ENCODE measurements at places on chromosomes 2 and 18.

DNA sequence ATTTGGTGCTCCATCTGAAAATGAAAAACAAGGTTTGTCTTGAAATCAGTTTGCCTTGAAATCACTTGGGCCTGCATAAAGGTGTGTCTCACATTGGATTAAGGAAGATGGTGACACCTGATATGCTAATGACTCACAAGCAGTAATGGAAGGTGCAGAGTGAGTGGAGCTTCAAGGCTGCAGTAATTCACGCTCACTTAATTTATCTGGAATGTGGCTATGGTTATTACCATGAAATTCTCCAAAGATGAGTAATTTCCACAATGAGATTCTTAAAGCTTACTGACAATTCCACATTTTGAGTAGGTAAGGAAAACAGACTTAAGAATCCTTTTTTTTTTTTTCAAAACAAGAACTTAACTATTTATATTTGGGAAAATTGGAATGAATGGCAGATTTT, 156.8 kb downstream of the PAX3 start:
- DNase-seq, result no peak

- peak; percentile 51 for DNase-seq
These were observed 81.5 kb downstream of the CHRNA1 start for GRCh38 chr2:174682578-174683391.

DNA sequence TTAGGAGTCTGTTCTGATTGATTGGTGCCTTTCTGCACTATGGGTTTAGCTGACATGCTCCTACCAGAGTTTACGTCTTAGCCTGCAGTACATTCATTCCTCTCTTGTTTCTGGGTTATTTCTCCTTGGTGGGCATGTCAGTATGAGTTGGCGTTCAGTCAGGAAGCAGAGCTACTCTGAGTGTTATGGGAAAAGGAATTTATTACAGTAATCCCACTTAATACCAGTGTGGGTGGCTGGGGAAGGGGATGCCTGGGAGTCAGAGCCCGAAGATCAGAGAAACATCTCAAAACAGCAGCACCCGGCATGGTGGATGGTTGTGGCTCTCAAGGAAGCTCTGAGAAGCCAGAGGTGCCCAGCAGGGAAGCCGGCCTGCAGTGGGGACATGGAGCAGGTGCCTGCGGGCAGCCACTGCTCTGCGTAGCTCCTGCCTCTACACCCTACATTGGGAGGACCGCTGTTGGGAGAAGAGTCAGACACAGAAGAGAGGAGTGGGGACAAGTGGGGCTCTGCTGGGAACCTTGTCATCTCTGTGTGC, 48.9 kb downstream of the RAB31 start:
- no peak for DNase-seq

DNA sequence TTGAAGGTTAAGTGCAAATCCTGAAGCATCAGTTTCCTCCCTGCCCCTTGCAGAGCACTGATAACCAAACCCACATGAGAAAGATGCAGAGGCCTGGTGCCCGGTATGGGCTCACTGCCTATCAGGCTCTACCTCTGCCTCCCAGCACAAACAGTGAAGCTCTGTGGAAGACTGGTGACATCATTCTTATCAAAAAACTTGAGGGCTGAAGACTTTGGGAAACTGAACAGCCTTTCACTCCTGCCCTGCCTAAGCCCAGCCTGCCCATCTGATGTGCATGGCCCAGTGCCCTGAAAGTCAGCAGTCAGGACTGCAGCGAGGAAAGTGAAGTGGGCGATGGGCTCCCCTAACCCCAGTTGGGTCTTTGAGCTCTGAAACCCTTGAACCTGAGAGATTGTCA, 174.8 kb upstream of the ARL4C start:
- no peak for DNase-seq

DNA sequence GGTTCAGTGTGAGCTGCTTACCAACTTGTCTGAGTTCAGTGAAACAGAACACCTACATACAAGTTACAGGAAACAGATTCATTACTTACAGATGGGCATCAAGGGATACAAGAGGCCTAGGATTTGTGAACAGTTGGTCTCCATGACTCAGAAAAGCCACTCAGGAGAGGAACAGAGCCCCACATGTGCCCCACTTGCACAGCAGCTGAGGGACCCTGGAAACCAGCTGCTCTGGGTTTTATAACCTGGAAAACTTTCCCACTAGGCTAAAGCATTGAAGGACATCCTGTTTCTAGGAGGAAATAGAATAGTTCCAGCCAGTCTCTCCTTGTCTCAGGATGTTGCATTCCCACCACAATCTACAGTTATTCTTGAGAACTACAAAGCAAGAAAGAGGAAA, 530.0 kb downstream of the ZNF804A start:
- no peak for DNase-seq

DNA sequence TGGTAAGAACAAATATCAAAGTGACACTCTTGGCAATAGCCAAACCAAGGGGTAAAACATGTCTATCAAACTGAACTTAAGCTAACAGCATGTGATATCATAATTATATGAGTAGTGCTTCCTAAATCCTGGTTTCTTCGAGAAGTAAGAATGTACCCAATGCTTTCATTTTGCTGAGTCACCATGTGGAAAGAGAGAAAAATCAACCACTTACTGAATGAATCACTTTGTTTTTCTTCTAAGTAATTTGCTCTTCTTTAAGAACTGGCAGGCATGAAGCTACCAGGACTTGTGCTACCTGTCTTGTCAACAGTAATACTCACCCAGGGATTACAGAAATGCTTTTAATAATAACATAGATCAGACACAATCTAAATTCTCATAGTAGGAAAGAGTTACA, 19.0 kb upstream of the DUSP19 start:
- no peak for DNase-seq

DNA sequence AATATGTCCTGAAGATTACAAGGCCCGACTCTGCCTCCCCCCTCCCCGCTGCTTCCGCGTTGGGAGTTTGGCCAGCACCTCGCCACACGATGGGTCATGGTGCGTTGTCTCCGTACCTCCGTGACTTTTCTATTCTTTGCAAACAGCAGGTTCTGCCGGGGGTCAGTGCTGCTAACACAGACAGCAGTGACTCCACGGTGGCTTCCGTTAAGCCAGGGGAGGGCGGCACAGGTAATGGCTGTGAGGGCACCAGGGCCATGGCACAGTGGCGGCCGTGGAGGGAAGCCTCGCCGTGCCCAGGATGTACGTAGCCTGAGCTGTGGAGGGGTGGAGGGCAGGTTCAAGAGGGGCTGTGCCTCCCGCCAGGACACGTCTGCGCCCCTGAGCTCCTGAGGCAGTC, 115.5 kb downstream of the NFATC1 start:
- no peak for DNase-seq

DNA sequence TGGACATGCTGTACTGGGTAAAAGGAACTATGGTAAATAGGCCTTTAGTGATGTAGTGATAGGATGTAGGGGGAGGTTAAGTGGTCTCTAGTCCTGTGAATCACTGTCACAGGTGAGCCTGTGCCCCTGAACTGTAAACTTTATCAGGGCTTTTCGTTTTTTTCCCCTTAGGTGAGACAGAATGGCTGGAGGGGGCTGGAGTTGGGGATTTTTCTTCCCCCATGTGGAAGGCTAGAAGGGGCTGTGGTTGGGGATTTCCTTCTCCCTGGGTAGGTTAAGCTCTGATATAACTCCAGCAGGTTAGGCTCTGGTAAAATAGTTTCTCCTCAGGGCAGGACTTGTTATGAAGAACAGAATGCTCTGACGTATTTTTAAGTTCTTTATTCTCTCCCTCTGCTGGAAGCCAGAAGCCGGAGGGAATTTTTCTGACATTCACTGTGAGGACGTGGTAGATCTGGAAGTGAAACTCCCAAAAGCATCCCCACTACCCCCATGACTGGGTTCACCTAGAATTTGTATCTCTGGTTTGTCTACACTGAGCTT, 28.5 kb downstream of the PIKFYVE start:
- DNase-seq, result no peak

Data from stimulated activated CD4-positive, alpha-beta T cell treated with anti-CD3 and anti-CD28 coated beads, Interleukin-4, amount 100 ng/mL, for 24 hours (primary cell).